GM13976 (cell line): ENCODE measurements at places on chromosomes 11 and 22.
A peak's percentile ranks its signal among the peaks of the same experiment; 100 is the strongest.

DNA sequence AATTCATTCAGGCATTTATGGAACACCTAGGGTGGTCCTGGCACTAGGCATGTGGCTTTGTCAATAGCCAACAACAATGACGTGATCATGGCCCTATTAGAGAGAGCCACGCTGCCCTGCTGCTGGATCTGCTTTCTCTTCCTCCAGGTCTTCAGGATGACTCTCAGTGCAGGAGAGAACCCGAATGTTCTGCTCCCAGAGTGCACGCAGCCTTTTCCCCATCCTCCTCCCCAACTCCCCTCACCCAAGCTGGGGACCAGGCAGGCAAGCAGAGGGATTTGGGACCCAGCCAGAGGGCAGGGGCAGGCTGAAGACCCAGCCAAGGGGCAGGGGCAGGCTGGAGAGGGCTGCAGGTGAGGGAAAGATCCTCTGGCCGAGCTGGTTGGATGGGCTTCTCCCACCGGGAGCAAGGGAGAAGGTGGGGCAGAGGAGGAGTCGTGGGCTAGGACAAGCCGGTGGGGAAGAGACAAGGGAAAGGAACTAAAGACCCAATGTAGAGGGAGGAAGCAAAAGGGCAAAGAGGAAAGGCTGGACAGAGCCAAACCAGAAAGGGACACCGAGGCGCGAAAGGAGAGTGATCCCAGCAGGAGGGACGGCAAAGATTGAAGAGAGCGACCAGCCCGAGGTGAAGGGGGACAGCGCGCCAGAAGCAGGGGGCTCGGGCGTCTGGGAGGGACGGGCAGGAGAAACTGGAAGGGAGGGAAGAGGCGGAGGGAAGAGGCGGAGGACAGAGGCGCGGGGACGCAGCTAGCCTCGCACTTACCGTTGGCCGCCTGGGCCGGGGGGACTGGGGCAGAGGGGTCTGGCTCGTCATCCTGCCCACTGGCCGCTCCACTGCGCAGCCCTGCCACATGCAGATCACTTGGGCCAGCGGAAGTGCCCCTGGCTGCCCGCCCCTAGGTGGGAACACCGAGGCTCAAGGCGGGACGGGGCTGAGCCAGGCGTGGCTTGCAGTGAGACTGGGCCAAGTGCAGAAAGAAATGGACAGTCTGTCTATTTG, at the start of gene KCTD14:
KCTD14 (minus strand) TSS at position 880 of the 1,000 bp plus-strand sequence; CDS start at position 853, 27 bp downstream.
- no peak for DNase-seq

- DNase-seq = no peak
Measured at GRCh38 chr11:135008001-135008405, 596.0 kb upstream of the B3GAT1 start.

DNA sequence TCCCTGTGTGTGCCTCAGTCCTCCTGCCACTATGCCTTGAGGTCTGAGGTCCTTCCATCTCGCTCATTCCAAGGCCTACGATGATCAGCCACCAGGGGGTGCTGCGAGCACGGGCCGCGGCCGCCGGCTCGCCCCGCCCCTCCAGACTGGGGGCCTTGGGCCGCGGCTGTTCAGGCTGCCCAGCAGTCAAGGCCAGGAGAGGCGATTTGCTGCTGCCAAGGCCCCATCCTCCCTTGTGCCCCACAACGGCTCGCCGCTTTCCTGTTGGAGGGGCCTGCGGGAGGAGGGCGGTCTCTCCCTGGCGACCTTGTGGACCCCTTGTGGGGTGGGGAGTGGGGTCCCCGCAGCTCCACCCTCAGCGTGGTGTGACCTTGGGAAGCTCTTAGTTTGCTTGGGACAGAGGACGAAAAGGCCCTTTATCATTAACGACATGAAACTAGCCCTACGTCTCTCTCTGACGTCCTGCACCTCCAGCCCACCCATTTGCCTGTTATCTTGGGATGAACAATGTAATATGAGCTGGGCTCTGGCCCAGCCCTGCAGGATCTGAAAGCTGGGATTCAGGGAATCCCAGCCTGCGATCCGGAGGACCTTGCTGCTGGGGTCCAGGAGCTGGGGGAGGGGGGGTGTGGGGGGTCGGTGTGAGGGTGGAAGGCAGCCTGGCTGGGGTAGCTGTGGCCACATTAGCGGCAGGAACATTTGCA, 5.3 kb upstream of the GALR3 start:
- peak; percentile 95 for DNase-seq

GRCh38 chr11:79249295-79249993, 191.4 kb downstream of the TENM4 start:
- DNase-seq = no peak

GRCh38 chr22:31676700-31677099, 14.7 kb upstream of the PISD start:
- peak; percentile 92 for DNase-seq

GRCh38 chr11:65488273-65489034, 10.4 kb upstream of the MALAT1 start:
- peak; percentile 37 for DNase-seq

DNA sequence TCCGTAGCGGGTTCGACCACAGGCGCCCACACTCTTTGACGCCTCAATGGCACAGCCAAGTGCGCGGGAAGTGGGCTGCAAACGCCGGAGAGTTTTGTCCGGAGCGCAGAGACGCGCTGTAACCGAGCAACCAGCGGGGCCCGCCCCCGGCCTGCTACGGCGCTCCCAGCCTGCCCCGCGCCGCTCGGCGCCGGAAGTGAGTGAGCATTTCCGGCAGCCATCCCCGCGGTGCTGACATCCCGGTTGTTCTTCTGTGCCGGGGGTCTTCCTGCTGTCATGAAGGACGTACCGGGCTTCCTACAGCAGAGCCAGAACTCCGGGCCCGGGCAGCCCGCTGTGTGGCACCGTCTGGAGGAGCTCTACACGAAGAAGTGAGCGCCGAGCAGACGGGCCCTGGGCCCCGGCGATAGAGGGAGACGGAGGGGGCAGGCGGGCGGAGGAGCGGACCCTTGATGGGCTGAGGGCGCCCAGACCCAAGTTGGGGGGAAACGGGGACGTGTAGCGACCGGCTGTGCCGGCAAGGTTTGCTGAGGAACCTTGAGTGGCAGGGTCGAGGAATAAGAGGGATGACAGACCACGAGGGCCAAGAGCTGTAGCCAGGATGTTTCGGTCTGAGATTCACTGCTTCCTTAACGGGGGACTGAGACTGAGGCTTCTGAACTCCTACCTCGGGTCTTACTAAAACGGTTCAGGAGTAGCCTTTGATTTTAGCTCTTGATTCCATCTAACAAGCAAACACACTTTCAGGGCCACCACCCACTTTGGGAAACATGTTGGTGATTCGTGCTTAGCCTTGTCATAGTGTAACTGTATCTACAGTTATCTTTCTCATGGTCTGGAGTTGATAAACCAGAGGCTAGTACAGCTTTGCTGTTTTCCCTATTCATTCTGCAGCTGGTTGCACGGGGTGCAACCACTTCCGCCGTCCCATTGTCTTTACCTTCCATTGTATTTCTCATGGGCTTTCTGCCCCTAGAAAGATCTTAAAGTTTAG, at the start of gene PSMD13:
PSMD13 (plus strand) TSS at position 203 of the 994 bp plus-strand sequence; CDS start at position 277, 74 bp downstream.
- peak; percentile 96 for DNase-seq

DNA sequence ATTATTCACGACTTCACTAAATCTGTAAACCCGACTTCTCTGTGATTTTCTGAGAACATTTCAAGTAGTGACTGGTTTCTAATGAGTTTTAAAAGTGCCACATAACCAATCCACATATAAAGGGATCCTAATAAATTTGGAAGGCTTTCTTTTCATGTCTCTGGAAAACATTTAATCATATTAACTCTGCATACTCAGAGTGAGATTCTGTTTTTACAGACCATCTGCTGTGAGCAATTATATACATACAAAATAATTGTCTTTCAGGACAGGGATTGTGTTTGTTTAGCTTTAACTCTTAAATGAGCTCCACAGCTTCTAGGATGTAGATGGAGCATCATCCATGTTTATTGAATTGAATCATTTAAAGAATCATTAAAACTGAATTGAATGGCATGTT, 65.1 kb downstream of the PRMT3 start:
- no peak for DNase-seq
